Suppressor macrophage treated with lipopolysaccharide for 4 hours (primary cell): ENCODE measurements at places on chromosomes 11 and 22.

DNA sequence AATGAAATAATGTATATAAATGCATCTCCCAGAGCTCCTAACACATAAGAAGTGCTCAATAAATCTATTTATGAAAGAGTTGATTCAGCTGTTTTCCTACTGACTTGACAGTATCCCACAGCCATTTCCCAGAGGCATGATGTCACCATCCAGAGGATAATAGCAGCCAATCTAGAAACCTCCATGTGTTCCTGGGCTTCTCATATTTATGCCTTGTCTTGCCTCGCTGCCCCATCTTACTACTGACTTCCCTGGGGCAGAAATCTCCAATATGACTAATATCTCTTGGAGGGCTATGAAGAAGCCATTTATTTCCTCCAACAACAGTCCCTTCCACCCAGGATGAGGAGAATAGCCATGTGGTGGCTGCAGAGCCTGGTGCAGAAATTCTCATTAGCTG, 115.4 kb upstream of the NAV2 start:
- no peak for DNase-seq

GRCh38 chr11:121780971-121781370, 328.2 kb upstream of the SORL1-AS1 start:
- no peak for DNase-seq

- DNase-seq, result no peak
Measured at GRCh38 chr22:50626850-50627641, 906 bp downstream of the ARSA start.

GRCh38 chr11:2836315-2837095, 49.1 kb downstream of the CDKN1C start:
- DNase-seq, result no peak

GRCh38 chr11:64536396-64536941, 54.6 kb upstream of the SLC22A12 start:
- DNase-seq, result no peak

GRCh38 chr11:117411736-117412135, 84.1 kb downstream of the CEP164 start:
- DNase-seq, result no peak

DNA sequence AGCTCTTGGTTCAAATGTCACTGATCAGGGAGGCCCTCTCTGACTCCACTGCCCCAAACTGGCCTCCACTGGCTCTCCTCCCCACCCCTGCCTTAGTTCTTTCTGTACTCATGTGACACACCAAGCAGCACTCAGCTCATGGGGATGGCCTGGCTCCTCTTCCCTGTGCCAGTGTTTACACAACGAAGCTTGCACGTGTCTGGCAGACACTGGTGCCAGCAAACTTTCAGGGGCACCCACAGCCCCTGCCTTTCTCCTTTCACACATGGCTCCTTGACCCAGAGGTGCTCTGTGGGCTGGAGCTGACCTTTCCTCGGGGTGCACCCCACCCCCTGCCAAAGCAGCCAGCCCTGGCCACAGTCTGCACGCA, 37.6 kb upstream of the PARVG start:
- DNase-seq, result no peak

DNA sequence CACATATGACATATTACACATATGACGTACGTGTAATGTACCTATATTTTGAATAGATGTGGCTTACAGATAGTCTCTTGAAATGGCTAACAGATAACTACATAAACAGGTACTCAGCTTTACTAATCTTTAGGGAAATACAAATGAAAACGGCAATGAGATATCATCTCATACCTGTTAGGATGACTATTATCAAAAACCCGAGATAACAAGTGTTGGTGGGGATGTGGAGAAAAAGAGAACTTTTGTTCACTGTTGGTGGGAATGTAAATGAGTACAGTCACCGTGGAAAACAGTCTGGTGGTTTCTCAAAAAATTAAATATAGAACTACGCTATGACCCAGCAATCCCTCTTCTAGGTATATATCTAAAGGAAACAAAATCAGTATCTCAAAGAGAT, 247.6 kb downstream of the ETS1 start:
- no peak for DNase-seq

- no peak for DNase-seq
Measured at GRCh38 chr22:28822930-28823551, 22.7 kb upstream of the XBP1 start.

DNA sequence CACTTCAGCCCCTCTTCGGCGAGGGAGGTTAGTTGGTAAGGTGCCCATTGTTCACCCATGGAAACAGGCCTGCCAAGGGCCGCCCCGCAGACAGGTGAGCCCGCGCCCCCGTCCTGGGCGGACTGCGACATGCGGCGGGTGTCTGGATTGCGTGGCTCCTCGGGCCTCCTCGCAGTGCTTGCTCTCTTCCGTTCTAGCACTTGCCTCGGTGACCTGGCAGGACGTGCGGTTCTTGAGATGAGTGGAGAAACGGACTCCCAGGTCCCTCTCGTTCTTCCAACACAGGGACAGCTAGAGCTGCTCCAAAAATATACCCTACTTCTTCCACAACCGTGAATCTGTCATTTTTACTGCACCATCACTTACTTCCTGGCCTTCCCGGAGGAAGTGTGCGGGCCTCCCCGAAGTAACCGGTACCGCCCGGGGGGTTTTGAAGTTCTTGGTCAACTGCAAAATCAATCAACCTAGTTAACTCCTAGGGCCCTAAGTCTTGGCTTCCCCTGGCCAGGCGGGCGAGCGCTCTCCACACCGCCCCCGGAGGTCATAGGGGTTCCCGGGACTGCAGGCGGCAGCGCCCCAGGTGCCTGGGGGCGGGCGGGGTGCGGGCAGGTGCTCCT, 745 bp upstream of the ZBTB44 start:
- peak; percentile 14 for DNase-seq

GRCh38 chr11:32400196-32400595, 35.1 kb downstream of the WT1 start:
- DNase-seq, result no peak

DNA sequence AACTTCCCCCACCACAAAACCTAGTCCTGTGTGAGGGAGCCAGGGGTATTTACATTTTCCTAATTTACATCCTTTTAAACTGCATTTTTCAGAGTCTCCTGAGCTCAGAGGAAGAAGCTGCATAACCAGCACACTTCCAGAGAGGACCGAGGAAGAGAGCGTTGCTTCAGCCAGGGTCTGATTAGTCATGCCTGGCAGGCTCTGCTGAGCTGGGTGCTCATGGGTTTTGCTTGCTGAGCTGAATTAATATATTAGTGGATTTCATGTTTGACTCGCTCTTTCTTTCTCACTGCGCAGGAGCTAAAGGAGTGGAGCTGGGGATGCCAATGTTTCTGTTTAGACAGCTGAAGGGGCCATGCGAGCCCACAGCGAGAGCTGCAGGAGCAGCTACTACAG, 539.3 kb upstream of the B3GAT1 start:
- no peak for DNase-seq

DNA sequence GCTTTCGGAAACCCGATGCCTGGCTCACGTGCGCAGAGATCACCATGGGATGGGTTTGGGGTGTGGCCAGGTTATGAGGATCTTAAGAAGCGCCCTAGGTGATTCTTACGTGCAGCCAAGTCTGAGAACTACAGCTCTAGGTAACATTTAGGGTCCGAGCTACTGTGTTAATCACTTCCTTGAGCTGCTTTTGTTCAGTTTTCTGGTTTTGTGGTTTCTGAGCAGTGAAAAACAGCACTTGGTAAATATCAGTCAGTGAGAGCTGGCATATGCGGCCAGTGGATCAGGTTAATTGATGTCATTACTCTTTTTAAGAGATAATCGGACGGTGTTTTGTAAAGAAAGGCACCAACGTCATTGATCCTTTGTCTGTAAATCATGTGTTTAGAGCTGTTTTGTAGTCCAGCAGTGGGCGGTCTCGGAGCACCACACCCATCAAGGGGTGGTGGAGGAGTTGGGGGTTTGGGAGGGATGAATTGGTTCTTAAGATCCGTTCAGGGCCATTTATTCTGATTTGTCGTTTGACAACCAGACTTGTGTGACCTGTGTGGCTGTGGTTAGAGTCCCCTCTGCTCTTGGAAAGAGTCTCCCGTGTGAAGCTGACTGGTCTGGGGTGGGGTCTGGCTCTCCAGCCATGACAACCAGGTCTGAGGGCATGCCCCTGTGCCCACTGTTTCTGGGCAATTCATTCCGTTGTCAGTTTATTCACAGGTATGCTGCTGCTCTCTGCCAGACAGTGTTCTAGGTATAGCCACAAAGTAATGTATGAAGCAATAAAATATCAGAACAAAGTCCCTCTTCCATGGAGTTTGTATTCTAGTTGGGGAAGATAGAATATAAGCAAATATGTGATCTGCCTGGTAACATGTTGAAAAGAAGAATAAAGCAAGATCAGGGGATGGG, 61.9 kb upstream of the SORL1-AS1 start:
- no peak for DNase-seq

- DNase-seq, result no peak
Measured at GRCh38 chr11:69204246-69204940, 48.7 kb downstream of the SMIM38 start.

DNA sequence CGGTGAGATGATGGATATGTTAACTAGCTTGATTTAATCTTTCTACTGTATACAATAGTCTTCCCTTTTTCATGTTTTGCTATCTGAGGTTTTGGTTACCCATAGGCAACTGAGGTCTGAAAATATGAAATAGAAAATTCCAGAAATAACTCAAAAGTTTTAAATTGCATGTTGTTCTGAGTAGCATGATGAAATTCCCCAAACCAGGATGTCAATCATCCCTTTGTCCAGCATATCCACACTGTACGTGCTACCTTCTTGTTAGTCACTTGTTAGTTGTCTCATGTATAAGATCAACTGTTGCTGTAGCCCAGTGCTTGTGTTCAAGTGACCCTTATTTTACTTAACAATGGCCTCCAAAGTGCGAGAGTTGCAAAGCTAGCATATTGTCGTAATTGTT, 21.2 kb upstream of the OR10W1 start:
- no peak for DNase-seq

DNA sequence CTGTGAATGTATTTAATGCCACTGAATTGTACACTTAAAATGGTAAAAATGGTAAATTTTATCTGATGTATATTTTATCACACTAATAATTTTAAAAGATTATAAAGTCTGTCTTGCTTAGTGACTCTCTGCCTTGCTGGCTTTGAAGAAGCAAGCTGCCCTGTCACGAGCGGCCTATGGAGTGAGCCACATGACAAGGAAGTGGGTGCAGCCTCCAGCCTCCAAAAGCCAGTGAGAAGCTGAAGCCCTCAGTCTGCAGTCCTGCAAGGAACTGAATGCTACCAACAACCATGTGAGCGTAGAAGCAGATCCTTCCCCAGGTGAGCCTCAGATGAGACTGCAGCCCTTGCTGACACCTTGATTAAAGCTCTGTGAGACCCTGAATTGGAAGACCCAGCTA, 20.0 kb downstream of the C11orf24 start:
- DNase-seq, result peak; percentile 20

DNA sequence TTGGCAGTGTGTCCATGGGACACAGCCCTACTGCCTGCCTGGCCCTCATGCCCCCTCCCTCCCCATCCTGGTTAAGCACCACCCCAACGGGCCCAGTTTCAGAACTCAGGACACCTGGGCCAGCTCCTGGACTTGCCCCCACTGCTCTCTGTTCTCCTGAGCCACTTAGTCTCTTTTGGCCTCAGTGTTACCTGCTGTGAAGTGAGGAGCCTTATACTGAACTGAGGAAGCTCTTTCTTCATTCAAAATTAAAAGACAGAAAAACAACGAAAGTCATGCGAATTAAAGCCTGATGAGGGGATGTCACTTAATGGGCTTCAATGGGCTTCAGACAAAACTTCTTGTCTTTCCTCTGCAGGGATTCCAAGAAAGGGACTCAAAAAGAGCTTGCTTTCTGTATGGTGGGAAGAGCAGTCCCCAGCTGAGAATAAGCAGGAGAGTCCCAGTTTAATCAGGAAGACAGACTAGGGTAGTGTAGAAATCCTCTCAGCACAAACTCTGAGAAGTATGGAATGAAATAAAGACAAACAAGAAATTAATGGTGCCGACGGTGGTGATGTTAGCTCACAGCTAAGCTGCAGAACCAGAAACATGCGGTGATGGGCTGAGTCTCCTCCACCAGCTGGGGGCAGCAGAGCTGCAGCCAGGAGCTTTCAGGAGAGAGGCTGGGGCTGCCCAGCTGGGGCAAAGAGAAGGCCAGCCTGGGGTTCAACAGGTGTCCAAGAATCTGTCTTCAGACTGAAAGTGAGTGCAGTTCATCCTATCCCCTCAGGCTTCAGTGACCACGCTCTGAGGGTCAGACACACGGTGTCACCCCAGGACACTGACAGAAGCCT, 101.0 kb downstream of the GGTLC2 start:
- DNase-seq, result peak; percentile 68

DNA sequence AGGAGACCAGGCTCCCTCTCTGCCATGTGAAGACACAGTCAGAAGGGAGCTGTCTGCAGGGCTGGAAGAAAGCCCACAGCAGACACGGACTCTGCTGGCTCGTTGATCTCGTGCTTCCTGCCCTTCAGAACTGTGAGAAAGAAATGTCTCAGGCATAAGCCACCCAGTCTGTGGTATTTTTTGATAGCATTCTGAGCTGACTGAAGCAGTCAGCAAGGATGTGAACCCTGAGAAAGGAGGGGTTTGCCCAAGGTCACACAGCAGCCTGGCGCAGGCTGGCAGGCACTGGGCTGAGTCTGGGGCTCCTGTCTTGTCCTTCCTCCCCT, 255.1 kb upstream of the B3GAT1 start:
- no peak for DNase-seq

DNA sequence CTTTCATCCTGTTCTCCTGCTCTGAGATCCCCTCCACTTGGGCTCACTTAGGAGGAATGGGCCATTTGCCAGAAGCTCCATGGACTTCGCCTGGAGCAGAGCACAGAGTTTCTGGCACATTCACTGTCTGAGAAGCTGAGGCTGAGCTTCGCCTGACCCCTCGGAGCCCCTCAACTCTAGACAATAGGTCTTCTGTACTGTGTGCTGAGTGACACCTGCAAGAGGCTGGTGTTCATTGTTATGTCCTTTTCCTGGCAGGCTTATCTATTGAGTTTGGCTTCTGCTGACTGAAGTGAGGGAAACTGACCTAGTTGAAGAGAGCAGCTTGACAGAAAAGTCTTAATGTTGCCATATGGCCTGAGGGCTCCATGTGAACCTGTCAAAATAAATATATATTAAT, 124.3 kb downstream of the EHF start:
- DNase-seq, result no peak

DNA sequence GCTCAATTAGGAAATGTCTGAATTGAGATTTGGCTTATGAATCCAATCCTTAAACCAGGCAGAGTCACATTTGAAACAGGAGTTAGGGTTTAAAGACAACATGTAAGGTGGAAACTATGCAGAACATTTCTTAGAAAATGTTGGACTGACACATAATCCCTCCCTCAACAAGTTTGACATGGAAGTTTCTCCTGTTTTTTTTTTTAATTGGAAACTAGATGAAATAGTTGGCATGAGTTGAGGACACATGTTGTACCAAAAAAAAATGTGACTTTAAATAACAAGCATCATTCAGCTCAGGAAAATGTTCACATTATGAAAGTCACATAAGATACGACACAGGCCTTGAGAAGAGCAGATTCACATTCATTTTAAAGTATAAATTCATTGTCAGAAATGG, 154.9 kb upstream of the DDI1 start:
- no peak for DNase-seq

- no peak for DNase-seq
Measured at GRCh38 chr11:76604626-76605241, 65.8 kb downstream of the LRRC32 start.

GRCh38 chr11:62716816-62717215, 9.3 kb downstream of the GNG3 start:
- DNase-seq, result no peak
